ENCODE measurements at places on chromosomes 11 and 22.
A peak's percentile ranks its signal among the peaks of the same experiment; 100 is the strongest.

GRCh38 chr11:127493330-127494022 lies 492.9 kb upstream of the KIRREL3 start:
- peak; percentile 16 for DNase-seq

- DNase-seq: no peak
These were observed 272.5 kb downstream of the NTM start for GRCh38 chr11:131642756-131643531.

DNA sequence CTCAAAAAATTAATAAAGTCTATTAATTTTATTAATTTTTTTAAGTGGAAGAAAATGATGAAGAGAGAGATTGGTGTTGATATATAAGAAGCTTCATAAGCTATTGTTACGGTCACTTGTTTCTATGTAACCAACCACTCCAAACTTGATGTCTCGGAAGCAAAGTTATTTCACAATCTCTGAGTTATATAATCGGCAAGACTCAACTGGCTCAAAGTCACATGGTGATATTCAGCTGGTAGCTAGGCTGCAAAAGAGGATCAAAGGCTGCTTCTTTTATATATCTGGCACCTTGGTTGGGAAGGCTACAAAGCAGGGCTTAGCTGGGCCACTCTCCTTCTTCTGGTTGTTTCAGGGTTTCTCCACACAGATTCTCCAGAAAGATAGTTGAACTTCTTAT lies 245.1 kb upstream of the ARHGAP42 start:
- no peak for DNase-seq

DNA sequence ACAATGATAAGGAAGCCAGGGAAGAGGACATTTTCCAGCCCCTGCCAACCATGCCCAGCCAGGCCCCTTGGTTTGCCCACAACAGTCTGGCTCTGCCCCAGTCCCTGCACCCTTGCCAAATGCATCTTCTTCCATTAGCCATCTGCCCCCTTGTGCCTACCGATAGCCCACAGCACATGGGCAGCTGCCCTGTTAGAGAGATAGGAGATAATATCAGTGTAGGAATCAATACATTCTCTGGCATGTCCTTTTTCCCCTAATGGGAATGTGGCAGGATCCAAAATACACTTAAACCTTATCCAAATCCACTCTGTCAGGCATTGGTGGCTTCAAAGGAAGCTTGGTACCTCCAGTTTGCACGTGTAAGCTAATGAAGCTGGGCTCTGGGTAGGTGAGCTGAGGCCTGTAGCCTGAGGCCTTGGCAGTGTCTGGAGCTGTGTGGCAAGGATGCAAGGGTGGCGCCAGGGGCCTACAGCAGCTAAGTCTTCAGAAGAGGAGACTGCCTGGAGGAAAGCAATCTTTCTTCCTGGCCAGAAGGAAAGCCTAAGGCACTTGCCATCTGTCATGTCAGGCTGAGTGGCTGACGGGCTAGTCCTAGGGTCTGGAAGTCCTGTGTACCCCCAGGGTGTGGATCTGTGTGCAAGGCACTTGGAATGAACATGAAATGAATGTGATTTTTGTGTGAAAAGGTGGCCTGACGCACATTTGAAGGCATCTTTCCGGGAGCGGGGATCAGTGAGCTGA lies 164.2 kb upstream of the TBCEL start:
- DNase-seq: no peak

DNA sequence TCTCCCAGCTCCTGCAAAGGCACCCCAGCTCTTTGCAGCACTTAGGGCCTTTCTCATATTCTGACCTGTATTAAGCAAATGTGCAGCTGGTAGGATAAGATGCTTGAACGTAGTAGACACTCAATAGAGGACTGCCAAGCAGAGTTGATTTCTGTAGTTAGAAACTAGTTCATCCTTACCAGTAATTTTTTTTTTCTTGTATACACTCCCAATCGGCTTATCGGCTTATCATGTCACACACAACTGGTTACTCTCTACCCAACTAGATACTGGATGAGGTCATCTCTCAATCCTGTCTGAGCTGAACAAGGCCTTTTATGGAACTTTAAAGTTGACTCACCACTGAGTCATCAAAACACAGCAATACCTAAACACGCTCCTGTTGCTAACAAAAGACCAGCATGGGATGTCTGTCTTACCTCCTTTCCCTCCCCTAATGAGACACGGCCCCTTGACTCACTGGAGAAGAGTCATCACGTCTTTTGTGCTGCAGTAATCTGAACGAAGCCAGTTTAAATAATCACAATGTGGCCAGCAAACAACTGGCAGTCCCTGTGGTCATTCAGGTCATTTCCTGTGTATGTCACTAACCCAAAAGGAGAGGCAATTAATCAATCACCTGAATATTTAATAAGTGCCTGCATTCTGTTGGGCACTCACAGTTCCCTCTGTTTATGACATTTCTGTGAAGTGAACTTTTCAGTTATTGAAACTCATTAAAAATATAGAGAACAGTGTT lies 7.5 kb upstream of the WEE1 start:
- peak; percentile 100 for DNase-seq

DNA sequence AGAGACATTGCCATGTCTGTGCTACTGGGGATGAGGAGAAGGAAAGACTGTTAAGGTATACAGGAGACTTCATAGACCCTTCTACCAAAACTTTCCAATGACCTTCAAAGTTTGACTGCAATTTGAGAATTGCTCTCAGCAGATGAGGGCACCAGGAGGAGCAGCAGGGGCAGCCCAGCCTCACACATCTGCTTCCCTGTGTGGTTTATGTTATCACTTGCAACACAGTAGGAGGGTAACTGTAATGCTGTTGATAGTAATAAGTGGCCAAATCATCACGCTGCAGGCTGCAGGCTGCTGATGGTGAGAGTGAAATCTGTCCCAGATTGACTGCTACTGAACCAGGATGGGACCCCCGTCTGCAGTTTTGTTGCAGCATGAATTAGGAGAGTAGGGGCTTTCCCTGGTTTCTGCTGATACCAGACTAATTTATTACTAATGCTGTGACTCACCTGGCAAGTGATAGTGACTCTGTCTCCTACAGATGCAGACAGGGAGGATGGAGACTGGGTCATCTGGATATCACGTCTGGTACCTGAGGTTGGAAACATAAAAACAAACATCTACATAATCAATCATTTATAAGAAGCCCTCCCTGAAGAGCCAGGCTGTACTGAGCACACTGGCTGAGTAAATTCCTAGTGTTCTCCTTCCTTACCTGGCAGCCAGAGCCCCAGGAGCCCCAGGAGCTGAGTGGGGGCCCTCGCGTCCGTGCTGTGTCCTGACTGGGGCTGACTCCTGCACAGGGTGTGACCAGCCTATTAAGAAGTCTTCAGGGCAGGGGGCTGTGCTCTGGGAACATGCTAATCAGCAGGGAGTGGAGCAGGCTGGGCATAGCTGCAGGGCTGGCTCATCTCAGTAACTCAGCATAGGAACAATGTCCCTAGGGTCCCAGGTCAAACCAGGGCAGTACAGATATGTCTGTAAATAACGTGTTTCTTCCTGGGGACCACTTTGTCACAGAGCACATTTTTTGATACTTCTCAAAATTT lies 74.4 kb downstream of the GAB4 start:
- no peak for DNase-seq

GRCh38 chr11:82003671-82004515 lies 729.8 kb downstream of the FAM181B start:
- DNase-seq: peak; percentile 14

DNA sequence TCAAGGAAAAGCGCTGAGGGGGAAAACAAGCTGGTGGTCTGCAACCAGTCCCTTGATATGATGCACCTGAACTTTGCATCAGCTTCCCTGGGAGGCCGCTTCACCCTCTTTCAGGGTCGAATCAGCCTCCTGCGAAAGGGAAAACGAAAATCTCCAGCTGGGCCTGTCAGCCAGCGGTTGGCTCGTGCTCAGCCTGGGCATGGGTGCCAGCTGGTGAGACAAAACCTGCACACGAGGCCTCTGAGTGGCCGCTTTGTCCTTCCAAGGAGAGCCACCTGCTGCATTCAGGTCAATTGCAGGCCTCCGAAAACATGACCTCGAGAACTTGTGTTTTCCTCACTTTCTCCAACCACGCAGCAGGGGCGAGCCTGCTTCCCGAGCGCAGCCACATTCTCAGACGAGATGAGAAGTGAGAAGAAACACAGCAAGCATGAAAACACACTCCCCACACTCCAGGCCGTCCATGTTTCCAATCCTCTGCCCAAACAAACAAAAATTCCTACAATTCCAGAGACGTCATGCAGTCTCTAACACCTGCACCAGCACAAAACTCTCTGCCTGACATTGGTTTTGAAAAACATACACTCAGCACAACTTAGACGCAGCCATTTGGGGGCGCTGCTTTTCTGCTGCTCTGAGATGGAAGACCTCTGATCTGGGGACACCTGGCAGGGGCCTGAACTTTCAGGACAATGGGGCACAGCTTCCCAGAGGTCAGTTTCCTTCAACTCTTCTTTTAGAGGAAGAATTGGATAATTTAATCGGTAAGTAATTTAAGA lies 77.1 kb downstream of the DHCR7 start:
- no peak for DNase-seq

DNA sequence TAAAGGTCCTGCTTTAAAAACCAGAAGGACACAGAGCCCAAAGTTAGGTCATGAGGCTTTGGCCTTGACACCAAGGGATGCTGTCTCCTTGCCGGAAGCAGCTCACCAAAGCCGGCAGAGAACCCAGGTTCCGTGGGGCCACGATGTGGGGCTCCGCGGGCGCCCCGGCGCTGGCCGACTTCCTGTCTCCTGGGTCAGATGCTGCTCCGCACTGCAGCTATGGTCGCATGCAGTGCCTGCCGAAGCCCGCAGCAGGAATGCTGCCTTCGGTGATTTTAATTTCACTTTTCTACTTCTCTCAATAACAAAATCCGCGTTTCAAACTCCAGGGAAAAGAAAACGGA lies 454 bp upstream of the OTUB1 start:
- peak; percentile 30 for DNase-seq

DNA sequence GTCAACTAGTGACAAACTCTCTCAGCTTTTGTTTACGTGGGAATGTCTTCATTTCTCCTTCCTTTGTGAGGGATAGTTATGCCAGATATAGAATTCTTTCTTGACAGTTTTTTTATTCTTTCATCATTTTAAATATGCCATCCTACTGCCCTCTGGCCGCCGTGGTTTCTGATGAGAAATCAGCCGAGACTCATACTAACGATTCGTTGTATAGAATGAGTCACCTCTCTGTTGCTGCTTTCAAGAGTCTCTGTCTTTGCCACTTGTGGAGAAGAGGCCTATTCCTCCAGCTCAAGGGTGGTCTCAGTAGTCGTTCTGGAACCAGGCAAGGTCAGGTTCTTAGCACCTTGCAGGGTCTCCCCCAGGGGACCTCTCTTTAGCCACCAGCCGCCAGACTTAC lies 8.0 kb downstream of the MYO7A start:
- no peak for DNase-seq

DNA sequence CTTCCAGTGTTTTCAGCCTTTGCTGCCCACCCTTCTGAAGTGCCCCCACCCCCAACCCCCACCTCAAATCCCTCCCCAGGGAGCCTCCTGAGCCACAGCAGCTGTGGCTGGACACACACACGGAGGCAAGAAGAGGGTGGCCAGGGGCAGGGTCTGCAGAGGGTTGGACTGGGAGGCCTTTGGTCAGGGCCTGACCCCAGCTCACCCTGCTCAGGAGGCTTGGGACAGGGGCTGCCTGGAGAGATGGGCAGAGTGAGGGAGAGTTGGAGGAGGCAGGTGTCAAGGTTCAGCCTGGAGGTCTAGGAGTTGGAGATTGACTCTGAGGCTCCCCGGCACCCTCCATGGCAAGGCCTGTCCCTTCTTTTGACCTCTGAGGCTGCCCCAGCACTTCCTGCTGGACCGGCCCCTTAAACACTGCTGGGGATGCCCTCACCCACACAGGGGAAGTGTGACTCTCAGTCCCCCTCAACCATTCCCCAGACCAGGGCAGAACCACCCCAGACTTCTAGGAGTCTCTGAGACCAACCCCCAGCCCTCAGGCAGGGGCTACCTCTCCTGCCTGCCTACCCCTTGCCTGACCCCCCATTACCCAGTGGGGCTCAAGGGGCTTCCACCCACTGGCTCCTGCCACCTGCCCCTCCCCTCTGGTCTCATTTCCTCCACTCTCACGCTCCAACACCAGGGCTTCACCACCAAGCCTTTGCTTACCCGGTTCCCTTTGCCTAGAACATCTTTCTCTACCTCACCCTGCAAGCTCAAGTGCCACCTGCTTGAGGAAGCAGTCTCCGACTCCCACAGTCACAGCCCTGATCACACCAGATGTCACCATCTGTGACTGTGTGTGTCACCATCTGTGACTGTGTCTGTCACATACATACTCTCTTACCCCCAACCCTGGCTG lies 8.6 kb downstream of the ARAP1 start:
- no peak for DNase-seq

DNA sequence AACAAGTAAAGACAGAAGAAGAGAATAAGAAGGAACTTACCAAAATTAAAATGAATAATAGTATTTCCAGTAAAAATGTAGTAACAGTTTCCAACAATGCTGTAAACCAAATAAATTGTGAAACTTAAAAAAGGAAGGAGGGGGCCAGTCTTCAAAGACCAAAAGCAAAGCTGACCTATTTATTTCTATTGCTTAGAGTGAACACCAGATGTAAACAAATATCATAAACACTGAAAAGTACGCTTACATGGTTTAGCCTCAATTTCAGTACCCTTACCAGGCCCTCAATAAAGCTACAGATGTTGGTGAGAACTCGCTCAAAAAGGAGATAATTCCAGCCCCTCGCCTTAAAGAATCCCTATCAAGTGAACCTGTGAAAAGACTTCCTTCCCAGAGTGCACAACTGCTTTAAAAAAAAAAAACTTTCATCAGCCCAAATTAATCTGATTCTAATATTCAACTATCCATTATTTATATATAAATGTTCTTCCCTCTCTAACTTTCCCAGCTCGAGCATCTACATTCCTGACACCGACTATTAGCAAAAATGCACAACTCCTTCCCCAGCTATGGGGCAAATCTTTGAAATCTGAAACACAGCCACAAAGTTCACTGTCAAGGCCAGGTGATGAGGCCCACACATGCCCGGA lies 2.4 kb downstream of the PHF21A start:
- DNase-seq: no peak

DNA sequence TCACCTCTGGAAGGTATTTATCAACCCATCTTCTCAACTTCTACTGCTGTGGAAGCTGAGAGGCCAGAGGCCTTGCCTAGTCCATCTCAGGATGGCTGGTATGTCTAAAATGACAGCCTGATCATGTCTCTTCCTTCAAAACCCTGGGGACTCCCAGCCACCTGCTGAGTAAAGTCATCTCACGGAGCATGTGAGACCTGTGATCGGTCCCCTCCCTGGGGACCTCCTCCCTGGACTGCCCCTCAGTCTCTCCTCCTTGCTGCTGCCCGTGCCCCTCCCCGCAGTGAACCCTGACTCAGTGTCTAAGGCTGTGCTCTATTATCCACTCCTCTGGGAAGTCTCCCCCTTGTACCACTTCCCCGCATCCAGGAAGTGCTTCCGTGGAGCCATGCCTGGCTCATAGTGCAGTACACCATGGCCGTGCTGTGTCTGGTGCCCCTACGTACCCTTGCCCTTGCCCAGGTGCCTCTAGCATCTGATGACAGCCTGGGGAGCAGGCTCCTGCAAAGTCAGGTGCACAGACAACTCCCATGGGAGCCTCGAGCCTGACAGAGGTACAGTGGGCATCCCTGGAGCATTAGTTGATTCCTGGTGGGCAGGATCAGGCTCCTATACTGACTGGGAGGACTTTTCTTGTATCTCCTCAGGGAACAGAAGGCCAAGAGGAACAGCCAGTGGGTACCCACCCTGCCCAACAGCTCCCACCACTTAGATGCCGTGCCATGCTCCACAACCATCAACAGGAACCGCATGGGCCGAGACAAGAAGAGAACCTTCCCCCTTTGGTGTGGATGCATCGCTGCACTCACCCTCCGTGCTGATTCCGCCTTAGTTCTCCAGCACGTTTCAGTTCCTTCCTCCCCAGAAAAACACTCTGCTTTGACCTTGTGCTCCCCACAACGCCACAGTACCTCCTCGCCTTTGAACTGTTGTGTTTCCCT lies 13.8 kb downstream of the SMARCB1 start:
- no peak for DNase-seq
